ENCODE measurements at places on chromosomes 12 and 14. TPM values are rescaled to one million over a fixed set of nuclear protein-coding genes. Genes with fewer than 3 reads are reported as not detected.
A peak's percentile ranks its signal among the peaks of the same experiment; 100 is the strongest.

GRCh38 chr12:76144245-76144549 is 59.7 kb upstream of the NAP1L1 start:
- no peak for DNase-seq

GRCh38 chr12:13913371-13913770 is 68.0 kb downstream of the GRIN2B start:
- no peak for DNase-seq

GRCh38 chr12:9758119-9758518 is 2.6 kb downstream of the CD69 start:
- no peak for DNase-seq

GRCh38 chr12:116933091-116933490 is 22.3 kb downstream of the FBXW8 start:
- no peak for DNase-seq

DNA sequence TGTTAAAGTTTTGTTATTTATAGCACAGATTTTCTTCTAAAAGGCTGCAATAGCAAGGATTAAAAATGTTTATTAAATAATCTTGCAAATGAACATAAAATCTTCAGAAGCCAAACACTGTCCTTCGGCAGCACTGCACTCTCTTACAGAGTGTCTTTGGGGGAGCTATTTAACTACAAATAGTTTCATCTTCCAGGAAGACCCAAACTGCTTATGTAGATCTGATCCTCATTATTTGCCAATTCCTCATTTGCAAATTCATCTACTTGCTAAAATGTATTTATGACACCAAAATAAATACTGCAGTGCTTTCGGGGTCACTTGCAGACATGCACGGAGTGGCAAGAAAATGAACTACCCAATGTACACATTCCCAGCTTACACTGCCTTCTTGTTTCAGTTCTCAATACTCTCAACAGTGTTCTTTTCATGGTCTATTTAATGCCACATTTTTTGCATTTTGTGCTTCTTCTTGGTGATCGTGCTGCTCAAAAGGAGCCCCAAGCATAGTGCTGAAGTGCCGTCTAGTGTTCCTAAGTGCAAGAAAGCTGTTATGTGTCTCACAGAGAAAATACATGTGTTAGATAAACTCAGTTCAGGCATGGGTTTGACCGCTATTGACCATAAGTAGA is 128.1 kb downstream of the PRKD1 start:
- no peak for DNase-seq

DNA sequence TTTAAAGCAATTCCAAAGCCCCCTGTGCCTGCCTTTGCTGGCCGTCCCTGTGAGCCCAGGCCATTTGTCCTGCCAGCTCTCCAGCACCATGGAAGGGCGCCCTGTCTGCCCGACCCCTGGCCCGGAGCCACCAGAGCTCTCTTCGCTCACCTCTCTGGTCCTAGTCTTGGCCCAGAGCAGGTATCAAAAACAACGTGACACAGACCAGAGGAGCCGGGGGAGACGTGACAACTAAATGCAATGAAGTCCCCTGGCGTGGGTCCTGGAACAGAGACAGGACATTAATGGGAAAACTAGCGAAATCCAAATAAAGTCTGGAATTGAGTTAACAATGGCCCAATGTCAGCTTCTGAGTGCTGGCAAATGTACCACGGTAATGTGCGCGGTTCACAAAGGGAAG is 83.2 kb upstream of the DIO3 start:
- no peak for DNase-seq

GRCh38 chr14:104870368-104871144 is 5.5 kb downstream of the CEP170B start:
- DNase-seq, result no peak

- DNase-seq, result no peak
These were observed 18.8 kb downstream of the OS9 start for GRCh38 chr12:57712701-57713100.

GRCh38 chr12:83114966-83115365 is 428.3 kb downstream of the TMTC2 start:
- no peak for DNase-seq

- DNase-seq, result no peak
These were observed 24.6 kb upstream of the AICDA start for GRCh38 chr12:8637244-8637643.

- DNase-seq, result no peak
These were observed 60.9 kb upstream of the PSMA6 start for GRCh38 chr14:35231207-35231760.

GRCh38 chr14:97978341-97978740 is 1181.2 kb downstream of the VRK1 start:
- DNase-seq, result peak; percentile 89

DNA sequence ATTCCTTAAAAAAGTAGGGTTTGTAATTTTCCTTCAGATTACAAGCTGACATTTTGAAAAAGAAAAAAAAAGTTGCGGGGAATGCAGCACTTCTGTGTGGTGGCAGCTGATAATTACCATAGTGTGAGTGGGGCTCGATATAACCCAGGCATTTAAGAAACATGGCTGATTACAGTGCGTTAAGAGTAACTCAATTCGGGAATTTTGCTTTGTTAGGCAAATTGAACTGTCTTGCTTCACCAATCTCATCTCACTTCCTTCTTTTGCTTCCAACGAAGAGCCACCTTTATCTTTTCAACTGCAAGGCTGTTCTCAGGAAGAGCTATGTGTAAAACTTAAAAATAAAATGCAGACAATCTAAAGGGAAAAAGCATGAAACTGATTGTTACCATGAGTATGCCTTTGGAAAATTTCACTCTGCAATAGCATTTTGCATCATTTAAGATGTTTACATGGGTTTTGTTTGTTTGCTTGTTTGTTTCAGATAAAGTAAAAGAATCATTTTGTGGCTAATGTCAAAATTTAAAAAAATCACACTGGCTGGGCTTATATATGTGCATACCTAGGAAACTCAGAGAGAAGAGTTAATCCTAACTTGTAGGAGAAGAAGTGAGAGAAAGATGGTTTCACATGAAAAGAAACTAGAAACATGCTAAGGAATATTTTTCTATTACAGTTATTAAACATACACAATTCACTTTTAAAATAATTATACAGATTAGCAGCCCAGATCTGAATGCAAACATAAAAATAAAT is 295.9 kb upstream of the ATP2B1 start:
- DNase-seq, result no peak

DNA sequence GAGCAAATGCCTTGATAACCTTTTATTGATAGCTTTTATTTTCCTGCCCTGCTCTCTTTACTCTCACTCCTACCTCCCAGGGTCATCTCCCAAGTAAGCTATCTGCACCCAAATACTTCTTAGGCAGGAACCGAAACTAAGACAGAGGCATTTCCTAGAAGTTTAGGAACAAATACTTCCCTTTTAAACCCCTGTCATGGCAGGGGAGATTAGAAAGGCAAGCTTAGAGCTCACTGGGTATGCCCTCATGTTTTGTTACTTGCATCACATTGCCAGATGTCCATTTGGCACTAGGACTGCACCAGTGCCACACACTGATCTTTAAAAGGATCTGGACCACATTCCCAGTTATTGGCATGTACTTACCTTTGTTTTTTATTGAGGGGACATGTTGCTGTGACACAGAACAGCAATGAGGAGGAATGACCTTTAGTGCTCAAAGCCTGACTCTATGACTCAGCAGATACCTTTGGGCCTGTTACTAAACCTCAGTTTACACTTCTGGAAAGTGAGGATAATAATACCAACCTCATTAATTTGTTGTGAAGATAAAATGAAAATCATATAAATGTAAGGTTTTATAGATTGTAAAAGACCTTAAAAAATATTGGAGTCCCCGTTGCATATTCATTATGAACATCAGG is 40.9 kb upstream of the MBIP start:
- DNase-seq, result no peak

AICDA gene
- 1.9 TPM for total RNA-seq

LRRC43 gene
- not detected for total RNA-seq
